Forelimb muscle (tissue), 1 donor: ENCODE measurements at places on chromosomes 11 and 22.

DNA sequence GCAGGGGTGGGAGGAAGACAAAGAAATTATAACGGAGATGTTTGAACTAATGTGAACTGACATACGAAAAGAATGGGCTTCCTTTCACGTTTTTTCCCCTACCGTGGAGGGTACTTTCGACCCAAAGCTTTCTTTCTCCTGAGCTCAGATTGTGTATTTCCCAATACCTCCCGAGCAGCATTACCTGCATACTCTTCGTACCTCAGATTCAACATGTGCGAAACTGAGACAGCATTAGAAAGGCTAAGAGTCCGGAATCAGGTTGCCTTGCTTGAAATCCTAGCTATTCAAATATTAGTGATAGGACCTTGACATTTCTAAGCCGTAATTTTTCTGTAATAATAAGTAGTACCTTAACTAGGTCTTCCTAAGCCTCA is 778 bp upstream of the PAK1 start:
- DNase-seq: no peak

- no peak for DNase-seq
Measured at GRCh38 chr11:62976109-62976508, 8.7 kb downstream of the SLC22A6 start.

DNA sequence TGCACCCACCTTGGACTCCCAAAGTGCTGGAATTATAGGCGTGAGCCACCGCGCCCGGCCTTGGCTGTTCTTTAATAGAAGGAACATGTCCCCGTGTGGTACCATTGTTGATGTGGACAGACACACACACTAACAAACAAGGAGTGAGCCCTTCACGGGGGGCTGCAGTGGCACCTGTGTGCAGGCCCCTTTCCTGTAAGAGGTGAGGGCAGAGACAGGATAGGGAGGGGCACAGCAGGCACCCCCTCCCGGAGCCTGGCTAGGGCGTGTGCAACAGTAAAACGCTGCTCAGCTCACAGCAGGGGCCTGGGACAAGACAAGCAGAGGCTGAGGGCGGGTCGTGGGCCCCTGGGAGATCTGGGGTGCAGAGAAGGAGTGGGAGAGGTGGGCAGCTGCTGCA is 37.8 kb downstream of the GRIK4 start:
- no peak for DNase-seq

- peak; percentile 1 for DNase-seq
Measured at GRCh38 chr11:31106968-31107576, 262.5 kb downstream of the DCDC1 start.

DNA sequence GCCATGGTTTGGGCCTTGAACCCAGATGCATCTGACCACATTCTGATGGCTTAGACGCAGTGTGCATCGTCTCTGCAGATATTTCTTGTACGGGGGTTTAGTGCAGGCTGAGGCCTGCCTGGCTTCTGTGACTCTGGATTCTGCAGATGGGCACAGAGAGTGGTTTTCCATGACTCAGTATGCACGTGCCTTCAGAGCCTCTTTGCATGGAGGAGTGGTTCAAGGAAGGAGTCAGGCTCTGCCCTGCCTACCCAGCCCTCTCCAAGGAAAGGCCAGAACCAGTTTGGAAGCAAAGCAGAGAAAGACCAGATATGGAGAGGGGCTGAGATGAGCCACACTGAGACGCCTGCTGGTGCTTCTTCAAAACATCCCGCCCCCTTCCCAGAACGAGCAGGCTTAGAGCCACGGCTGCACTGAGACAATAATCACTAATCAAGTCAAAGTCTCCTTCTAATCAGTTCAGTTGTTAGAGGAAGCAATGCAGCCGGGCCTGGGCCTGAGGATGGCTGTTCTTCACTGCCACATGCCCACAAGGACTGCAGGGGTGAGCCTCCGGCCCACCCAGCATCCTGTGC is 308.9 kb downstream of the NXPE2 start:
- DNase-seq: no peak

DNA sequence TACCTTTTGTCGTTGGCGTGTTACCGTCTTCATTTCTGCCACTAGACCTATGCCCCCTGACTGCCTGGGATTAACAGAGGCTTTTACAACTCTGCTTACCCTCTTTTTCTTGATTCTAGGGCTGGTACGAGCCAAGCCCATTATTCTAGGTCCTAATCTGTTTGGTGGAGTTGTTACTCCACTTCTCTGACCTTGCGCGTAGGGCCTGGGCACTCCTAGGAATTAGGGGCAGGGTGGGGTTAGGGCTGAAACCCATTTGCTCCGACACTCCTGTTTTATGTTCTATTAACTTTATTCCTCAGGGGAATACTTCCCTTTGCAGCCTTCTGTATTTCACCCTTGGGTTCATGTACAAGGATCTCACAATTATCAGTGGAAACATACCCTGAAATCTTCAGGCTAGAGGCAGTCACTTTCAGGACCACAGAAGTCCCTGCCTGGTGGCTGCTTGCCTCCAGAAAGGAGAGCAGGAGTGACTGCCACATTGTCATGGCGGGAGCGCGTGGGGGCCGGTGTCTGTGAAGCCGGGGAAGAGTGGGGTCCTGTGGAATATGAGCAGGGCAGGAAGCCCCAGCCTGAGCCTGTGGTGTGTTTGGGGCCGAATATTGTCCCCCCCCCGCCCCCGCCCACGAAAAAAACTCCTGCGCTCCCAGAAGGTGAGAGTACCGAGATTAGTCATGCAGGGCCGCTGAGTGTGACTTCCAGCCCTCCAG is 731 bp upstream of the SLC37A2 start:
- no peak for DNase-seq

- DNase-seq: no peak
Measured at GRCh38 chr11:11334607-11335006, 18.4 kb downstream of the CSNK2A3 start.

DNA sequence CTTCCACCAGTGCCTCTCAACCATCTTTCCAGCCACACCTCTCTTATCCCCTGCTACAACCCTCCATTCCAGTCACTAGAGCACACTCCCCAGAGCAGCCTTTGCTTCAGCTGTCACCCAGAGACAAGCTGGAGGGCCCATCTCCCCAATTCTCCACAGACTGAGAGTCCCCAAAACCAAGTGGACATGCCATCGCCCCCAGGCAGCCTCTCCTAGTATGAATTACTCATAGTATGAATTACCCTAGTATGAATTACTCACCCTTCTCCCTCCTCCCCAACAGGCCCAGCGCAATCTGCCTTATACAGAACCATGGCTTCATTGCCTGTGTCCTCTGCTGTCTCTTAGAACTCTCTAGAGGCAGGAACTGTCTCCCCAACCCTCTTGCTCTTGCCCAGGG is 24.8 kb downstream of the MYH9 start:
- DNase-seq: no peak

DNA sequence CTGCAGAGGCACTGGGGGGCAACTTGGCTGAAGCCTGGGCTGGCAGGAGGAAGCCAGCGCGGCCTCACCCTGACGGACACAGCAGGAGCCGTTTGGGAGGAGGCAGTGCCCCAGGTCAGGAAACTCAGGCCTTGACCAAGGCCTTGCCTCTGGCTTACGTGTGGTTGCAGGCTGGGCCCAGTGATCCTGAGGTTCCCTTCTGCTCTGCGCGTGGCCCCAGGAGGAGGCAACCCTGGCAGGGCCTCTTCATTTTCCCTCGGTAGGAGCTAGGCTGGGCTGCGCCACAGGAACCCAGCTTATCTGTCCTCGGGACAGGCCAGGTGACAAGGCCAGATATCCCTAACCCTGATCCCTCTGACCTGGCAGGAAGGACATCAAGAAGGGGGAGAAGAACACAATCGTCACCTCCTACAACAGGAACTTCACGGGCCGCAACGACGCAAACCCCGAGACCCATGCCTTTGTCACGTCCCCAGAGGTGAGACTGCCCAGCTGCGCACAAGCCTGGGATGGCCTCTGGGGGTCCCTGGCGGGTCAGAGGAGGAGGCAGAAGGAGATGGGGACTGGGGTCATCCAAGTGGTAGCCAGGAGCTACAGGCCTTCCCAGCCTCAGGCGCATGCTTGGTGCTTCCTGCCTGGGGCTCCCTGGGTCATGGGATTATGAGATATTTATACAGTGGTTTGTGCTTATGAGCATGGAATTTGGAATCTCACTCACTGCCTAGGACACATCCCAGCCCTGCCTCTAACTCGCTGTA is 20.6 kb downstream of the POLR3H start:
- DNase-seq: no peak

DNA sequence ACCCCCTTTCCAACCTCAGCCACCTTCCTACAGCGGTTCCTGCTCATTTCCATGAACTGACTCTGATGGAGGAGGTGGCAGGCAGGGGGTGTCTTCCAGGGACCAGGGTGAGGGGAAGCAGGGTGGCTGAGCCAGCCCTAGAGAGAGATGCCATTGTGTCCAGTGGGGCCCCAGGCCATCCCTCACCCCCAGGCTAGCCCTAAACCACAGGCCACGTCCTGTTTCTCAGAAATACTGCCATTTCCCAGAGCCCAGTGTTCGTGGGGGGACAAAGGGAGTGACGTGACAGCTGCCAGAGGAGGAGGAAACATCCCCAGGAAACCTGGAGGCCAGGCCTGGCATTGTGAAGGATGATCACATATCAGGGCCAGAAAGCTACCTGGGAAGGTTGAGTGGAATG is 39.5 kb downstream of the CHRDL2 start:
- no peak for DNase-seq

- DNase-seq: no peak
Measured at GRCh38 chr11:106763501-106763900, 254.8 kb downstream of the GUCY1A2 start.

- no peak for DNase-seq
Measured at GRCh38 chr11:23263466-23263865, 403.2 kb upstream of the CCDC179 start.

DNA sequence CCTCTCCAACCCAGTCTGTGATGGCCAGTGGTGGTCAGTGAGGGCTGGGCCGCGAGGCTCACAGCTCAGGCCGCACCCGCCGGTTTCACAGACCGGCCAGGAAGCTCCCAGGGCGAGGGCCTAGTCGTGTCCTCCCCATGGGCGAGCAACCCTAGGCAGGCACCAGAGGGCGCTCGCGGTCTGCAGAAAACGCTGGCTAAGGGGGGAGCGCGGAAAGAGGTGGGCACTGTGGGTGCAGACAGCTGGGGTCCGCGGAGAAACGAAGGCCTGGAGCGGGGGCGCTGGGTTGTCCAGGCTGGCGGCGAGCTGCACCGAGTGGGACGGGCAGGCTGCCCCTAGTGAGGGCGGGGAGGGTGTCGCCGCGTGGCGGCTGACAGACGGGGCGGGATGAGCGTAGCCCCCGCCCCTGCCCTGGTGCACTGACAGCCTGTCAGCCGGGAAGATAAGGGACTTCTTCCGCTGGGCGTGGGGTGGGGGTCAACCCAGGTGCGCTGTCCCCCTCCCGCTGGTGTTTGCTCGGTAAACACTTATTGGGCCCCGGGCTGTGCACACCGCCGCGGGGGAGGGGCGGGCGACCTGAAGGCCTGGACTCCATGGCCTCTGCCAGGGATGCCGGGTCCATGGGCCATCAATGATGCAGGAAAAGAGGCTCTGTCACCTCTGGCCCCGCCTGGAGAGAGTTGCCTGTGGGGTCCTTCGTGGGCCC is 7.5 kb downstream of the GP1BB start:
- no peak for DNase-seq

DNA sequence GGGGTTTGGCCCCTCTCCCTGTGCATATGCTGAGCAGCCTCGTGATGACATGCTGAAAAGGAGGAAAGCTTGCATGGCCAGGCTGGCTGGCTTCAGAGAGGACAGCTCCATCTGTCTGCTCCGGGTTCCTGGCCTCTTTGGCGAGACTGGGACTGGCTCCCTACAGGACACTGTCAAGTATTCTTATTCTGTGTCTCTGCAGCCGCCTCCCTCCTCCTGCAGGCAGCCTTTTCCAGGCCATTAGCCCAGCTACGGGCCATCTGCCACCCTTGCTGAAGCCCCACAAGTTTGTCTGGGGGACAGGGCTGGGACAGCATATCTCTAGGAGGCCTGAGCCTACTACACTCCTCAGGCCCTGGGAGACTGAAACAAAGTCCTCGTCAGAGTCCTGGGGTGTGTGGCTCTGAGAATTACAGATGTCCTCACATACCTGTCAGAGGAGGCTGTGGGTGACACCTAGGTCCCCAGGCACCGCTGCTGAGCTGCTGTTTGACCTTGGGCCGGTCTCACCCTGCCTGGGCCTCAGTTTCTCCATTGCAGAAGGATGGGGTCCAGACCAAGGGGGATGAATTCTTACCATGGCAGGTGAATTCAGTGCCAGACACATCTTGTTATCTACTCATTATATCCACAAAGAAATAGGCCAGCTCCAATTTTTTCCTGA is 11.0 kb downstream of the MRGPRG start:
- no peak for DNase-seq

DNA sequence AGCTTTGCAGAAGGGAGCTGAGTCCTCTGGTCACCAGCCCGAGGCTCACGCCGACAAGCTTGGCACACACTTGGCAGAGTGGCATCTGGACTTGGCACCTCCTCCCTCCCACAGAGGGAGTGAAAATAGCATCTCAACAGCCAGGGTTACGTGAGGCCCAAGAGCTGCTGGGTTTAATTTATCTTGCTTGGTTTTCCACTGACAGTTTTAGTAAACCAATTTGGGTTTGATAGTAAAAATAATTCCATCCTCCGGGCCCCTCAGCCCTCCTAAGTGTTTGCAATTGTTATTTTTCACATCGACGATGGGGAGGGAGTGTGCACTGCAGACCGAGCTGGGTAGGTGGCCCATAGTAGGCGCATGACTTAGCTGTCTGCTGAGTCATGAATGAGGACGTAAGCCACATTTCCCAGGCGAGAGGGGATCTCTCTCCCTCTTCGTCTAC is 107.6 kb upstream of the ASPHD2 start:
- DNase-seq: no peak

- no peak for DNase-seq
Measured at GRCh38 chr22:42949159-42949558, 65.8 kb downstream of the PACSIN2 start.

DNA sequence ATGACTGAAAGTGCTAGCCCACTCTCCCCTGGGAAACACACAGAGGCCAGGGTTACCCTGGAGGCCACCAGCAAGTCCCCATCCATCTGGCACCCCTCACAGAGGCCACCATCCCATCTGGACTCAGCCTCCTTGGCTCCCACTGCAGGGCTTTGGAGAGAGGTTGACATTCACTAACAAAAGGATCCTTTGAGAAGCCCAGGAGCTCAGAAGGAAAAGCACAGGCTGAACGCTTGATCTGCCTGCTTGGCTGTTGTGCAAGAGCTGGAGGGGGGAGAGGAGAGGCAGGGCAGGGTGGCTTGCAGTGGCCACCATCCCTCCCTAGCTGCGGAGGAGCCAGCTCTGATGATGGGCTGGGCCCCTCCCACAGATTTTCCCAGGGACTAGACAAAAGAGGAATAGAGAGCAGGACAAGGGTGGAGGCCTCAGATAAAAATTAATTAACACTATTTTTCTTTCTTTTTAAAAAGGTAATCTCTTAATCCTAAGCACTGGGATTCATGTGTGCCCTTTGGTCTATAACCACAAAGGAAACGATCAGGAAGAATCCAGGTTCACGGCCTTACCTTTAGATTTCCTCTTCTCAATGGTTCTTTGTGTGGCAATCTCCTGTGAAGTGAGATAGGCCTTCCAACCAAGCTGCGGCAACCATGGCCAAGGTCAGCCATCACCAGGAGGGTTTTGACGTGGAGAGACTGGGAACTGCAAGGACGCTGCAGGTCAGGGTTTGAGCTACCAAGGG is 154.7 kb downstream of the BARX2 start:
- no peak for DNase-seq
